Hypothalamus (tissue), 51 donors: ENCODE measurements at places on chromosomes 12 and 14.

DNA sequence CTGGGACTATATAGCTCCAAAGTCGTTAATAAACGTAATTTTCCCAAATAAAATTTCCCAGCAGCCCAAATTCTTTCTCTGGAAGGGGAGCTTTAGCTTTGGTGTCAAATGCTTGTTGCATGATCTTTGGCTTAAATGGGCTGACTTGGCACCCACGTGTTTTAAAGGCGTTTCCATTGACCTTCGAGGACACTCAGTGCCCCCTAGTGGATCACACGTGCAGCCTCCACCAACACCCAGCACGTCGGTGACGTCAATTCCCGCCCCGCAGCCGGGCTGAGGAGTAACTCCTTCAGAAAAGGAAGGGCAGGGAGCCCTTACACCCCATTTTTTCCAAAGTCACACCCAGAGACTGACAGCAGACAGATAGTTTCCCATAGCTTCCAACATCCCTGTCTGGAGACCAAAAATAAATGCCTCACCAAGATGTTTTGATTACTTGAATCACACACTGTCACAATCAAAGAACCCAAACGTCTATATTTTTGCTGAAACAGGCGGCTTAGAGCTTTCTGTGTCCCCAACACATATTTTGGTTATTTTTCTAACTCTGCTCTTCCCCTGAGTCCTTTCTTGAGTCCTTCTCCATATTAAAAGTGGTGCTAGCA is 707.9 kb downstream of the AACS start:
- no peak for DNase-seq

- DNase-seq = no peak
These were observed 75.6 kb downstream of the PLEKHA5 start for GRCh38 chr12:19205120-19205519.

DNA sequence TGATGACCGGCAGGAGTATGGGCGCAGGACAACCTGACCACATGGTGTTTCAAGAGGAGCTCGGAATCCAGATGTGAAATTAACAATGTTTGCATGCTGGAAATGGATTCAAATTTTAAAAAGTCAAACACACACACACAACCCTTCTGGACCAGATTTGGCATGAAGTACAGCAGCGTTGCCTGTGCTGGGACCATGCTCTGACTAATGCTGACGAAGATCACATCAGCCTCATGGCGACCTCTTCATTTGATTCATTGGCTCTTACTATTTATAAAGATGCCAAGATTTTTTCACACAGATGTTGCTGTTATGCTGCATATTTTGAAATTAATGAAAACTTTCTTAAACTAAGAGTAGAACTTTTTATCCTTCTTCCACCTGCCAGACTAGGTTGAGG is 926.6 kb upstream of the TMEM132C start:
- no peak for DNase-seq

DNA sequence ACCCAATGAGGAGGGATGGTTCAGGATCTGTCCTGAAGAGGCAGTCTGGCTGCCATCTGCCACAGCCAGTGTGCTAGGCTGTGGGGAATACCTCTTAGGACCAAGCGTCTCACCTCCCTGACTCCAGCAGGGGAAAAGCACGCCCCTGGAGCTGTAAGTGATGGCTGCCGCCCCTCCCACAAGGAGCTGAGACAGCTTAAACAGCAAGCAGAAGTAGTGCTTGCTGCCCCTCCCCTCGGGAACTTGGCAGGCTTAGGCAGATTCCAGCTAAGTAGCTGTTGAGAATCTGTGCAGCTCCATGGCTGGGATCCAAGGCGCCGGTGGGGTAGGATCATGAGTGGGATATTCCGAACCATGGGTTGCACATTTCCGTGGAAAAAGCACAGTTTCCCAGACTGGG is 360.4 kb upstream of the MDGA2 start:
- no peak for DNase-seq

DNA sequence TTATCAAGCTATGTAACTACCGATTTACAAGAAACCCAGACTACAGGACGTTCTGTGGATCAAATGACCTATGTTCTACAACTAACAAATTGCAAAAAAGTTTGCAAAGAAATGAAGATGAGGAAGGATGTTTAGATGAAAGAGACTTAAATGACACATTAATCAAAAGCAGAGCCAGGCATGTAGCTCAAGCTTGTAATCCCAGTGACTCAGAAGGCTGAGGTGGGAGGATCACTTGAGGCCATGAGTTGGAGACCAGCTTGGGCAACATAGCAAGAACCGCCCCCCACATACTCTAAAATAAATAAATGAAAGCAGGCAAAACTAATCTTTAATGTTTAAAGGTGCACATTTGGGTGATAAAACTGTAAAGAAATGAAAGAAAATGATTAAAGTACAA is 331.9 kb downstream of the BTG1 start:
- DNase-seq = no peak

DNA sequence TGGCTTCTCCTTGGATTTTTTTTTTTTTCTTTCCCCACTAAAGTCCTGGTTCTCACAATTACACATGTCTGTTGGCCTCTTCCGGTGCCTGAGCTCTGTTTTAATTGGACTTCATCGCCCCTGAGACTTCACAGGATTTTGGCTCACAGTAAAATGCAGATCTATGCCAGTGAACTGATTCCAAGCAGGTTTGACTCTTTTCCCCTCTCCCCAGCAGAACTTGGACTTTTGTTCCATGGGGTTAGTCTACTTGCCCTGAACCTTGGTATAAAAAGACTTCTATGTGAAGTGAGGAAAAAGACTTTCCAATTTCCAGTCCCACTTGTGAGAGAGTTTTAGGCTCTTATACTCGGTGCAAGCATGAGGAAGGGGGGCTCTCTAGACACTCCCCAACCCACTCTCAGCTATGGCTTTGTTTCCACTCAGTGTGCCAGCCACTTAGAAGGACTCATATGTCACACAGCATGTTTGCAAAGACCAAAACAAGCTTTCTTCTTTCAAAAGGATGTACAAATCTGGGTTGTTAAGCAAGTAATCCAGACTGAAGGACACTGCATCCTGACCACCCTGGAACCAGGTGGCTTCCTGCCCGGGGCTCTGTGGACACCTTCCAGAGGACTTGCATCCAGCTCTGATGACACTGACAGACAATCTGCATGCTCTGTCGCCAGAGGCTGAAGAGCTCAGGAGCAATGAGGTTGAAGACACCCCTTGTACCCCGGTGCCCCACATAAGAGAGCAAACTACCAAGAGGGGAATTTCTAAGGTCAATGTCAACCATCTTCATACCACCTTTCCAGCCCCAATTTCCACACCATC is 221.9 kb upstream of the EGLN3 start:
- no peak for DNase-seq

GRCh38 chr14:97276573-97276972 is 479.4 kb downstream of the VRK1 start:
- no peak for DNase-seq

DNA sequence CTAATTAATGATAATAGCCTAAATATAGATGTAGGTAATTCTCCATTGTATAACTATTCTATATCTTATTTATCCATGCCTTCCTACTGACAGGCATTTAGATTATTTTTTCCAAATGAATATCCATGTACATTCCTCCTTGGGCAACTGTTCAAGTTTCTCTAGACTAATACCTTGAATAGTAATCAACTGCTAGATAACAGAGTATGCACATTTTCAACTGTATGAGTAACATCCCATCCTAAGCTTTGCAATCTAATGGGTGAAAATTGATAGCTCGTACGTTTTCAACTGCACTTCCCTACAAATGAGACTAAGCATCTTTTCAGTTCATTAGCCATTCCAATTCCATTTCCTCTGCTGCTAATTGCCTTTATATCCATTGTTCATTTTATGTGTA is 37.0 kb downstream of the YAF2 start:
- DNase-seq = no peak

GRCh38 chr12:28107679-28108078 is 82.6 kb upstream of the CCDC91 start:
- DNase-seq = no peak

DNA sequence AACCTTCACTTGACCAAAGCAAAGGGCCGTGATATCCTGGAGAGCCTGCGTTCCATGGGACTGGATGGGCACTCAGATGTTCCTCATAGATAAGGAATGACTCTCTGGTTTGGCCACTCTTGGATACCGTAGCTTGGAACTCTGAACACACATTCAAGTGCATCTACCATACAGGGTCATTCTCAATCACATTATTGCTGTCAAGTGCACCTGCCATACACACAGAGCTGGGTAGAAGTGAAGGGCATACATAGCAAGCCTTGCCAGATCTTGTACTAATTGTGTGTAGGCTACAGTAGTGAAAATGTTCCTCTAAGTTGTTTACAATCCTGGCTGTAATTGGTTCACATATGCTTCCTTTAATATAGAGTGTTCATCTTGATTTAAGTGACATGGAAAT is 58.3 kb downstream of the PELI2 start:
- no peak for DNase-seq
